ENCODE measurements at places on chromosomes 12 and 14. TPM values are rescaled to one million over a fixed set of nuclear protein-coding genes. Genes with fewer than 3 reads are reported as not detected.

Gene DBX2
- total RNA-seq, result not detected

Gene CTDSP2
- 141 TPM for total RNA-seq

Gene LRRK2
- total RNA-seq, result 0.05 TPM

Gene ACOT6
- total RNA-seq, result not detected

Gene IQSEC3
- total RNA-seq, result 0.10 TPM
